ENCODE measurements at places on chromosomes 4 and X.

DNA sequence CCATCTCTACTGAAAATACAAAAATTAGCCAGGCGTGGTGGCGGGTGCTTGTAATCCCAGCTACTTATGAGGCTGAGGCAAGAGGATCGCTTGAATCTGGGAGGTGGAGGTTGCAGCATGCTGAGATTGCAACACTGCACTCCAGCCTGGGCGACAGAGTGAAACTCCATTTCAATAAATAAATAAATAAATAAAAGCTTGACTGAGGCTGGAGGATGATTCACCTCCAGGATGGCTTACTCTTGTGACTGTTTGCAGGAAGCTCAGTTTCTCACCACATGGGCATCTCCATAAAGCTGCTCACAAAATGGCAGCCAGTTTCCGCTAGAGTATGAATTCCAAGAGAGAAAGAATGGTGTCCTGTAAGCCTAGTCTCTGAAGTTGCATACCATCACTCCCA lies 191.7 kb upstream of the EDNRA start:
- no peak for DNase-seq

DNA sequence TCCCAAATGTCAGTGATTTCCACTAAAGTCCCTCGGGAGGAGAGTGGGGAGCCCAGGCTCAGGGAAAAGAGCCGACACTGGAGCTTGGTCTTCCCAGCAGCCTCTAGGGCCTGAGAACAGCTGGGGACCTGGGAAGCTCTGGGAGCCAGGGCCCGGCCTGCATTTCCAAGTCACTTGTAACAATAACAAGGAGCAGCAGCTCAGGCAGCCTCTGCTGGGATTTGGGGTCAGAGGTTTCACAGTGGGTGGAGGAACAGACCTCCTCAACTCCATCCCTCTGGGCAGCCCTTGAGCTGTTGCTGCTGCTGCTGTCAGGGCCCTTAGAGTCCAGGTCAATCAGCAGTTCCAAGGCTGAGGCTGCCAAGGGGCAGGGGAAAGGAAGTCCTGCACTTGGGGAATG lies 11.1 kb downstream of the STARD8 start:
- no peak for DNase-seq

GRCh38 chrX:129787336-129788055 lies 7.7 kb downstream of the SASH3 start:
- no peak for DNase-seq

GRCh38 chr4:53963781-53964180 lies 100.6 kb downstream of the CHIC2 start:
- DNase-seq = no peak

- no peak for DNase-seq
Observed at GRCh38 chr4:175435381-175435783, 376.7 kb downstream of the GPM6A start.

- DNase-seq = no peak
Observed at GRCh38 chr4:25837107-25837506, 25.7 kb downstream of the SEL1L3 start.

All from CD4-positive, alpha-beta T cell treated with Interleukin-12 subunit alpha and Interleukin-12 subunit beta, for 1 hour (primary cell).